ENCODE measurements at places on chromosomes 7 and 10.

DNA sequence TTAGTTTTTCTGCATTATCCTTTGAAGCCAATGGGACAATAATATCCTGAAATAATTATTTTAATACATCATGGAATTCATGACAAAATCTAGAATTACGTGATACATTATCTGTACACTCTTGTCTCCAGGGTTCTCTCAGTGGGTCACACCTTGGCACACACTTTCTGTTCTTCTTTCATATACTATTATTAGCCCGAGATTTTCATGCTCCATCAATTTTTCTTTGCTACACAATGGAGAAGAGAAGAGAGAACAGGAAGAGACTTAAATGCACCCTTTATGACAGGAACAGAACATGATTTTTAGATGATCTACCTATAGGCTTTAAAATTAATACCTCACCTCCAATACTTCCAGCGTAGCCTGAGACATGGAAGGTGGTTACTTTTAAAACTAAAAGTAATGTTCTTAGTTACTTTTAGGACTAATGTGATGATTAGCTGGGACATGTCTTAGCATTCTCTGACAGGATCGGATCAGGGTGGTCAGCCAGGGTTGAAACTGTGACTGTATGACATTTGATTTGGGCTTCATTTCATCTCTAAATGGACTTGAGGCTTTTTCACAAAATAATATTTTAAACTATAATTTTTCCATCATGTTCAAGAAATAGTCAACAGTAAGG lies 148.2 kb upstream of the WNT16 start:
- no peak for DNase-seq

GRCh38 chr10:112311481-112311880 lies 28.3 kb downstream of the TECTB start:
- no peak for DNase-seq

DNA sequence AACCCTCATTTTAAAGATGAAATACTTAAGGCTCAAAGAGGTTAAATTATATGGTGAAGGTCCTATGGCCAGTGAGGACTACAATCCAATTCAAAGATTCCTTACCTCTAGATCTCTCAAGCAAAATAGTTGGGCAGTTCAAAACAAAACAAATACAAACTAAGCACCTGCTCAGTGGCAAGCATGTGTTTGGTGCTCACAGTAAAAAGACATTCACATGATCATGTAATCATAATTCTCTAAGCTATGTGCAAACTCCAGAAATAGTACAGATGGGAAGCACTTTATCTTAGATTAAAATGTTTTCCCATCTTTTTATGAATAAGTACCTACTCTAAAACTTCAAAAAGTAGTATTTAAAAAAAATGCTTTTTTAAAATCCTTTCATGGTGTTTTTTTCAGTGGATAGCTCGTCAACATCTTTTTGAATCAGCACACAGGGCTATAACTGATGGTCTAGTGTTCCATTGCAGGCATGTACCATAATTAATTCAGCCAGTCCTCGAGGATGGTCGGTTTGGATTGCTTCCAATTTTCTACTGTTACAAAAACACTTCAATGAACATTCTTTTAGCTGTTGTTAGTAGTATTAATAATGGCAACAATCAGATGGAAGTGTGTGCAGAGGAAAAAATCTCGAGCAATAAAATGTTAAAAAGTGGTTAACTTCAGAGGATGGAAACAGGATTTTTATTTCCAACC lies 58.4 kb downstream of the CHCHD3 start:
- DNase-seq, result peak; percentile 31

GRCh38 chr10:27258492-27258837 lies 17.9 kb upstream of the ACBD5 start:
- DNase-seq, result no peak

- no peak for DNase-seq
Observed at GRCh38 chr10:69387500-69387899, 29.2 kb downstream of the TACR2 start.

DNA sequence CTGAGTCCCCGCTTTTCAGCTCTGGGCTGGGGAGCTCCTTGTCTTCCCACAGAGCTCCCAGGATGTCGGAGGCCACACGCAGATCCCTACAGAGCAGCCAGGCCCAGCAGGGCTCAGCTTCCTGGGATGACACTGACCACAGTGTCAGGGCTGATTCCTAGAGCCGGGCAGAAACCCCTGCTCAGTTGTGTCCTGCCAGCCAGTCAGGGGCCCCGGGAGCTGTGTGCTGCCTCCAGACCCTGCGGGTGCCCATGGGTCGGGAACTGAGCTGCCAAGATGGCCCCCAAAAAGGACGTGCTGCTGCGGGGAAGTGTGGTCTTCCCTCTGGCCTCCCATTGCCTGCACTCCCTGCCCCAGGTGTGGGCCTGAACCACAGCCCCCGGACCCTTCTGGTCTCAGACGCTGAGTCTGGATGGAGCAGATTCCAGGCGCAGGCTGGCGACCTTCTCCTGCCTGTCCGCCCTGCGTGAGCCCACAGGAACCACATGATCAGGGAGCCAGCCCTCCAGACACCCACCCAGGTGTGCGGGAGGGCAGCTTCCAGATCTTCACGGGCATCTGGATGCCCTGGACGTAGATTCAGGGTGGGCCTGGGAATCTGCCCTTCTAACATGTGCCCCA lies 217.4 kb downstream of the MAD1L1 start:
- no peak for DNase-seq

DNA sequence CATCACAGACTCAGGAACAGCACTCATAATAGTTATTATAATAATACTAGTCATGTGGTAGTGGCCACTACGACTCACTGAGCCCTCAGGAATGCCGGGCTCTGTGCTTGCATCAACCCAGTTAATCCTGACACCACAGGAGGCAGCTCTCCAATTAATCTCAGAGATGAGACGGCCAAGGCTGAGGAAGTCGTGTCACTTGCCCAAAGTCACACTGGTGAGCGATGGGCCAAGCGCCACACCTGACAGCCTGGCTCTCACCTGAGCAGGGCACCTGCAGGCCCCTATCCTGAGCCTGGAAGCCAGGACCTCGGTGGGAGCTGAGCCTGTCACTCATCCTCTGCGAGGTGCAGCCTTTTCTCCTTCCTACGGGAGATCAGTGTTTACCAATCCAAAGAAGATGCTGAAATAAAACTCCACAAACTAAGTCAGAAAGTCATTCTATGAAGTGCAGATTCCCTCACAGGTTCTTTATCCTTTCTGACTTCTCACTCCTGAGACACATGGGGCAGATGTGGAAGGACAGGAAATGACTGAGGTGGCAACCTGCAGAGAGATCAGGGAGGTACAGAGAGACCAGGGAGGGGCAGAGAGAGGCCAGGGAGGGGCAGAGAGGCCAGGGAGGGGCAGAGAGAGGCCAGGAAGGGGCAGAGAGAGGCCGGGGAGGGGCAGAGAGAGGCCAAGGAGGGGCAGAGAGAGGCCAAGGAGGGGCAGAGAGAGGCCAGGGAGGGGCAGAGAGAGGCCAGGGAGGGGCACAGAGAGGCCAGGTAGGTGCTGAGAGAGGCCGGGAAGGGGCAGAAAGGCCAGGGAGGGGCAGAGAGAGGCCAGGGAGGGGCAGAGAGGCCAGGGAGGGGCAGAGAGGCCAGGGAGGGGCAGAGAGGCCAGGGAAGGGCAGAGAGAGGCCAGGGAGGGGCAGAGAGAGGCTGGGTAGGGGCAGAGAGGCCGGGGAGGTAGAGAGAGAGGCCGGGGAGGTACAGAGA lies 38.5 kb downstream of the VIPR2 start:
- no peak for DNase-seq

GRCh38 chr7:151454932-151455530 lies 15.1 kb upstream of the CRYGN start:
- DNase-seq, result no peak

DNA sequence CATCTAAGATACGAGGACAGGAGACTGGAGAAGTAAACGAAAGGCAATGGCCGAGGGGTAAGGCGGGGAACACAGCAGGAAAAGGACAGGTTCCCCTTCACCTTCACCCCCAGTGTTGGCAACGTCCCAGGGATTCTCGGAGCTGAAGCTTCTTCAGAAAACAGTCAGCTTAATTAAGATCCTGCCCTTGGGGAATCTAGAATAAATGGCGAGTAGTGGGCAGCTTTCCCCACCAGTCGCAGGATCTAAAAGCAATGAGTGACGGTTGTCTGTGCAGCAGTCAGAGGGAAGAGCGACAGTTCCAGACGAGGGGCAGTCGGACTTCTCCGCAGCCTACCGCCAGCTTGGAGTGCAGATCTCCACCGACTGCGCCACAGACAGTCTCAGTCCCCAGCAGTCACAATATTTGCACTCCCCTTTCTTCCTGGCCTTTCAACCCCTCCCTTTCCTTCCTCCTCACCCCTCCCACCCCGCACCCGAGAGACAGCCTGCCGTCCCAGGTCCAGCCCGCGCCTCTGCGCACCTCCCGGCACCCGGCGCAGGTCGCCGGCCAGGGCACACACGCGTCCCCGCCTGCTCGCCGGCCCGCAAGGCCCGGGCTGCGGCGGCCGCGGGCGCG lies 10.9 kb upstream of the SP8 start:
- no peak for DNase-seq

GRCh38 chr7:26493737-26494428 lies 202.2 kb downstream of the SNX10 start:
- DNase-seq, result no peak

GRCh38 chr7:13848681-13849131 lies 140.8 kb downstream of the ETV1 start:
- peak; percentile 52 for DNase-seq

DNA sequence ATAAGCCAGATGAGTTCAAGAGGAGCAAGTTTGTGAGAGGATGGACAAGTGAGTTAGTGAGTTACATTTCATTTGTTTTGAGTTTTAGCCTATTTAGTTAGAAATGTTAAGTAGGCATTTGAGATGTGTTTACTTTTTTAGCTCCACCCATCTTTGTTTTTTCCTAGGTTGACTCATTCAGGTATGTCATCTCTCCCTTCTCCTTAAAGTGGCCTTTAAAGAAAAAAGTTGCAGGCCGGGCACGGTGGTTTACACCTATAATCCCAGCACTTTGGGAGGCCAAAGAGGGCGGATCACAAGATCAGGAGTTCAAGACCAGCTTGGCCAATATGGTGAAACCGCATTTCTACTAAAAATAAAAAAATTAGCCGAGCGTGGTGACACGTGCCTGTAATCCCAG lies 71.2 kb downstream of the BMPR1A start:
- no peak for DNase-seq

- DNase-seq, result no peak
Observed at GRCh38 chr10:34764472-34764946, 50.6 kb downstream of the PARD3 start.

DNA sequence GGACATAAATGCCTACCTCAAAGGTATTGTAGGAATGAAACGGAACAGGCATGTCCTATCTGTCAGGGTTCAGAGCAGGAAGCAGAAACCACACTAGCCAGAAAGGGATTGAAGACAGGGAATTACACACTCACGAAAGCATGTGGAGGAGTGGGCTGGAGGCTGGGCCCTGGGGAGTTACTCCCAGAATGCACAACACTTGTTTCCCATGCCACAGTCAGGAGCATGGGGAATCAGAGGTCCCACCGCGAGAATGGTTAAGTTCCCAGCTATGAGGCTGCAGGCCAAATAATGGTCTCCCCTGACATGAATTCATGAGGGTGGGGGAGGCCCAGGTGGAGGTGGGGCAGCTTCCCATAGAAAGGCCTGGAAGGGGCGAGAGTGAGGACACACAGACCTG lies 212.7 kb downstream of the HERPUD2 start:
- DNase-seq, result no peak

GRCh38 chr10:94122211-94122610 lies 128.5 kb downstream of the PLCE1 start:
- peak; percentile 59 for DNase-seq

- no peak for DNase-seq
Observed at GRCh38 chr7:107946881-107947280, 55.9 kb downstream of the DLD start.

DNA sequence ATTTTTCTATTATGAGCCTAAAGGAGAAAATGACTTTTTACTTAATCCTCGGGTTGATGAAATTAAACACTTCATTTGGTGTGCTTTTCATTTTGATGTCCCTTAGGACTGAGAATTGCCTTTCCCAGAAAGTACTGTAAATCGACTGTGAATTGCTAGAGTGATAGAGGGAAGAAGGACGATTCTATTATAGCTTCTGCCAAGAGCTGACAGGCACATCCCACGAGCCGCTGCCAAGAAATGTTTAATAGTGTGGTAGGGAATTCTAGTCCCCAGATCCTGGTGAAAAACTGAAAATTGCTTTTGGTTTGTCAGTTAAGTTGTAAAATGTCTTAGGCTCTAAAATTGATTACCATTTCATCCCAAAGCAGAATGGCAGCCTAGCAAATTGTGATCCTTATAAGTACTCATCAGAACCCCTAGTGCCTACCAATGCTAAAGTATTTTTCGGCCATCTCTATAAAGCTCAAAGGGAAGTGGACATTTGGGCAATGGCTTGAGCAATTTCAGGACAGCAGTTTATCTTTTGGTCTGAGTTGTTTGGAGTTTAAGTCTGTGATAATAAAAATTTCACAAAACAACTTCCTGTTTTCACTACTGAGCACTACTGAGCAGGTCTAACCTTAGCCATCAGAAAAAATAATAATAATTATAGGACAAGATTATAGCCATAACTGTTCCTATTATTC lies 44.6 kb upstream of the HYCC1 start:
- no peak for DNase-seq

DNA sequence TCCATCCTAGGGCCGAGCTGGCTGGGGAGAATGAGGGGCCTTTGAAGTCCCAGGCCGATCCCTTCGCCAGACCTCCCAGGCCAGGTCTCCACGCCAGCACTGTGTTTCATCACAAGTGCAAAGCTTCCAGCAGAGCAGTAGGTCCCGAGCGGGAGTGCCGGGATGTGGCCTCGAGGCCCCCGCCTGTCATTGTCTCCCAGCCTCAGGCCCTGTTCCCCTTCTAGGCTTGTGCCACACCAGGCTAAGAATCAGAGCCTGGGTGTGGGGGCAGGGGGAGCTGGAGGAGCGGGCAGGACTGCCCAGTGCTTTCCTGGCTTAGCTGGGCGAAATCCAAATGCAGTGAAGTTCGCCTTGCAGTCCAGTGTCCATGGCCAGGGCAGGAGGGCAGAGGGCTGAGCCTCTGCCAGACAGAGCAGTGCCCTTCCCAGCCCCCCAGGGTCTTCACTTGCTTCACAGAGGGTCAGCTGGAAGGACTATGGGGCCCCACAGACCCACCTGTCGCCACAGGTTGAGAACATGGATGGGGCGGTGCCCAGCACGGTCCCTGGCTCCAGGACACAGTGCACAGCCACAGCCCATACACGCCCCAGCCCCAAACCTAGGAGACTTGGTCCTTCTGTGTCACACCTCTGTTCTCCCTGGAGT lies 20.2 kb upstream of the PFKFB3 start:
- DNase-seq, result no peak

GRCh38 chr10:79196470-79197461 lies 128.0 kb downstream of the ZMIZ1 start:
- peak; percentile 46 for DNase-seq

DNA sequence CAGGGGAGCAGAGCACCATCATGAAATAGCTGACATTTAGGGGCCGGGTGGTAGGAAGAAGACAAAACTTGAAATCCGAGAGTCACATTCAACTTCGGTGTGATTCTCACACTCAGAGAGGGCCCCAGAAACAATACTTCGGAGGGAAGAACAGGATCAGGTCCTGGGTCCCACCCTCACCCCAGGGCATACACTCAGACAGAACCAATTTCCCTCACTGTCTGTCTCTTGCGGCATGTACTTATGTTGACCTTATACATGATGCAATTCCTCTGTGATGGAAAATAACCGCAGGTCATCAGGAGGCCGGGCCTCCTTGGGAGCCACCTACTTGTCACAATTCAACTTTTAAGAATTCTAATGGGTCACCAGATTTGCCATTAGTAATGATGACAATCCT lies 26.3 kb upstream of the HMX3 start:
- no peak for DNase-seq

Data from fibroblast of skin of right quadriceps (primary cell).